ENCODE measurements at places on chromosomes 16 and 17.

DNA sequence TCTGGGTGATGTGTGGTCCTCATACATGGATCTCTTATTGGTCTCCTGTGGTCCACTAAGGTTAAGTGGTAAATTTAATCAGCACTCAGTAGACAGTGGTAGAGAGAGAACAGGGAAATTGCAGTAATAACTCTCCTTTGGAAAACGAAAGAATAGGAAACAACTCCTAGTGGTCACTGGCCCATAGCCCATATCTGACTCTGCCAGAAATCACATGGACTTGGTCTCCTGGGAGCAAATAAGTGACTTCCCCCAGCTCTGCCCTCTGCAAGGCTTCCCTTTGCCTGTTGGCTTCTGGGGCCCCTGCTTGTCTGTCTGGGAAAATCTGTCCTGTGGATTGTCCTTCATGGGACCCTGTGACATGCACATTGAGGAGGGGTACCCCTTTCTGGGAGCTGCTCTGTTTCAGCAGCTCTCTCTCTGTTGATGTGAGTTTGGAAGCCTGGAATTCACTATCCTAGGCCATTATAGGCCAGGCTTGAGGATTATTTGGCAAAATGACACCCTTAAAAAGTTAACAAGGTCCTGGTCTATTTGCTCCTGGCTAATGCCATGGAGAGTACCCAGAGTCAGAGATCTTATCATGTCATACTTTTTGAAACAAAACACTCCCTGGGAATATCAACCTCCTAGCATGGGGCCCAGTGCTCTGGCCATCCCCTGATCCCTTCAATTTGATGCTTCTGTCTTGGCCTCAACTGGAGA lies 58.0 kb upstream of the HNF1B start:
- no peak for DNase-seq

- no peak for DNase-seq
Observed at GRCh38 chr16:81220349-81220748, 18.1 kb upstream of the BCO1 start.

DNA sequence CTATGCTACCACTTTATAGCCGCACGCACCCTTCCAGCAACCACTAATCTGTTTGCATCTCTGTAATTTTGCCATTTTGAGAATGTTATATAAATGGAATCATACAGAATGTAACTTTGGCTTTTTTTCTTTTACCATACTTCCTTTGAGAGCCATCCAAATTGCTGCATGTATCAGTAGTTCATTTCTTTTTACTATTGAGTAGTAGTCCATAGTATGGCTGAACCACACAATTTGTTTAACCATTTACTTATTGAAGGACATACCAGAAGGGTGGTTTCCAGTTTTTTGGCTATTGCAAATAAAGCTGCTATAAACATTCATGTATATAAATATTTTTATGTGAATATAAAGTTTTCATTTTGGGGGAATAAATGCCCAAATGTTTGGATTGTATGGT lies 8.8 kb downstream of the TENT4B start:
- no peak for DNase-seq

DNA sequence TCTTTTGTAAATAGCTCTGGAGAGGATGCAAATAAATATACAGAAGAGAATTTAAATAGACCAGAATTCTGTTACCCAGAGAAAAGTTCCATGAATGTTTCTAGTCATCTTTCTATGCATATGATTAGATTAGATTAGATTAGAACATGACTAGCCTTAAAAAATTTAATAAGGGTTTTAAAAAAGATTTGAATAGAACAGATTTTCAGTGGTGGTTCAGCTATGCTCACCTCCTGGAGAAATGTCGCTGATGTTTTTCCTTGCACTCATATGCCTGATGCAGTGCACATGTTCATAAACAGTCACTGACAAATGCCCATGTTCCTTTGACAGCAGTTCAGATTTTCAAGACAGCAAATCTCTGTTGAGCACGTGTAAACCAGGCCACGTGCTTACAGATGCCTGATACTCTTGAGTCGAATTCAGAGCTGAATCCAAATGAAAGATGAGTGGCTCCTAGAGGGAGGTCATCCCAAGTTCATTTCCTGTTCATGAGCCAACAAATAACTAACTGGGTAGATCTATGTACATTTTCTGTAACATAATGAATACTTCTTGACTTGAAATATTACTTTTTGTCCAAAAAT lies 19.9 kb upstream of the RAB11FIP4 start:
- no peak for DNase-seq

- DNase-seq = no peak
Observed at GRCh38 chr16:89410794-89411309, 79.5 kb downstream of the ANKRD11 start.

- DNase-seq = no peak
Observed at GRCh38 chr17:73482894-73483293, 161.4 kb downstream of the SDK2 start.

GRCh38 chr16:88194397-88195268 lies 188.1 kb upstream of the ZNF469 start:
- no peak for DNase-seq

DNA sequence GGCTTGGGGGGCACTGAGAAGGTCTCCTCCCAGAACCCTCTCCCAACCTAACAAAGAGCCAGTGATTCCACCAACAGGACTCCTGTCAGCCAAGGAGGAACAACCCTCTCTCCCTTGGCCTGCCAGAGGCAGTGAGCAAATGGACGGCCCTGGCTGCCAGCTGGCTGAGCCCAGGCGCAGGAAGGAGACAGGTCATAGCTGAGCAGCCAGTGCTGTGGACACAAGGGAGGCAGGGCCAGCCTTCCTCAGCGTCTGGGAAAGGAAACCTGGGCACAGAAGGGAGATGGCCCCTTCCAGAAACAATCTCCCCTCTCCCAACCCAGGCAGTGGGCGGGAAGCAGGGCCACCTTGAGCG lies 2.1 kb downstream of the MPO start:
- DNase-seq = no peak

- no peak for DNase-seq
Observed at GRCh38 chr17:30957741-30958140, 13.1 kb upstream of the RNF135 start.

GRCh38 chr17:83103200-83103942 lies 24.0 kb downstream of the METRNL start:
- DNase-seq = no peak

GRCh38 chr17:66348584-66349165 lies 46.3 kb downstream of the PRKCA start:
- no peak for DNase-seq

DNA sequence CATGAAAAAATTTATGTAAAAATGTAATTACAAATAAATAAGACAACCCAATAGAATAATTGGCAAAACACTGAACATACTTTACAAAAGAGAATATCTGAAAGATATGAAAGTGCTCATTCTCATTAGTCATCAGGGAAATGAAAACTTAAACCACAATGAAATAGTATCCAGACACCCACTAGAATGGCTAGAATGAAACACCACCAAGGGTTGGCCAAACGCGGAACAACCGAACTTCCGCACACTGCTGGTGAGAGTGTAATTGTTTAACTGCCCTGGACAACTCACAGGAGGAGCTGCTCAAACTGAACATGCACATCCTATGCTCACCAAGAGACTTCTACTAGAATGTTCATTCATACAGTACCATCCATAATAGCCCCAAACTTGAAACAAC lies 5.8 kb upstream of the ZDHHC7 start:
- DNase-seq = no peak

GRCh38 chr17:74959826-74960515 lies 12.6 kb downstream of the HID1 start:
- no peak for DNase-seq

GRCh38 chr17:6135236-6135635 lies 65.1 kb downstream of the WSCD1 start:
- DNase-seq = no peak

DNA sequence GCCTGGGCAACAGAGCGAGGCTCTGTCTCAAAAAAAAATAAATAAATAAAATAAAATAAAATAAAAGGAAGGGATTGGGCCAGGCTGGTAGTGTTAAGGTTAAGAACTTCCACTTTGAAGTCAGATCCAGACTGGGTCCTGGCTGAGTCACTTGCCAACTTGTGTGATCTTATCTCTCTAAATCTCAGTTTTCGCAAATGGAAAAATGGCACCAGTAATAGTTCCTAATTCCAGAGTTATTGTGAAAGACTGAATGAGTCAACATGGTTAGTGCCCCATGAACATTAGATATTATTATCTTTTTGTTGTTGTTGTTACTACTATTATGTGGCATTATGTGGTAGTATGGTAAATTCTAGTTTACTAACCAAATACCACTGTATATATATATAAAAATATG lies 188.0 kb upstream of the AXIN2 start:
- DNase-seq = no peak

DNA sequence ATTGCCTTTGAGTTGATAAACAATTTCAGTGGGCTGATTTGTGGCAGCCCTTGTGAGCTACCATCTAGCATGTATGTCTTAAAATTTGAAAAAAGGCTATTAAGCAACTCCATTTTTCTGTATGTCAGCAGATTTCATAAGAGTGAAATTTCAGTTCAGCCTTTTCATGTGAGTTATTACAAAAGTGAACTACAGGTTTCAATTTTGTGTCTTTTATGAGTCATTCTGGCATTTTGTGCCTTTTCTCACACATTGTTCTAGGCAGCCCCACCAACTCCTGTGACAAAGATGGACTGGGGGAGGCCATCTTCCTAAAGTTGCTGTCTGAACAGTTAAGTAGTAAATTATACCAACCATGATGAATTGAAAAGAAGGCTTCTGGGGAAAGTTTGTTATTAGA lies 52.1 kb downstream of the USP10 start:
- DNase-seq = no peak

GRCh38 chr17:72733619-72734282 lies 358.7 kb downstream of the SLC39A11 start:
- no peak for DNase-seq

DNA sequence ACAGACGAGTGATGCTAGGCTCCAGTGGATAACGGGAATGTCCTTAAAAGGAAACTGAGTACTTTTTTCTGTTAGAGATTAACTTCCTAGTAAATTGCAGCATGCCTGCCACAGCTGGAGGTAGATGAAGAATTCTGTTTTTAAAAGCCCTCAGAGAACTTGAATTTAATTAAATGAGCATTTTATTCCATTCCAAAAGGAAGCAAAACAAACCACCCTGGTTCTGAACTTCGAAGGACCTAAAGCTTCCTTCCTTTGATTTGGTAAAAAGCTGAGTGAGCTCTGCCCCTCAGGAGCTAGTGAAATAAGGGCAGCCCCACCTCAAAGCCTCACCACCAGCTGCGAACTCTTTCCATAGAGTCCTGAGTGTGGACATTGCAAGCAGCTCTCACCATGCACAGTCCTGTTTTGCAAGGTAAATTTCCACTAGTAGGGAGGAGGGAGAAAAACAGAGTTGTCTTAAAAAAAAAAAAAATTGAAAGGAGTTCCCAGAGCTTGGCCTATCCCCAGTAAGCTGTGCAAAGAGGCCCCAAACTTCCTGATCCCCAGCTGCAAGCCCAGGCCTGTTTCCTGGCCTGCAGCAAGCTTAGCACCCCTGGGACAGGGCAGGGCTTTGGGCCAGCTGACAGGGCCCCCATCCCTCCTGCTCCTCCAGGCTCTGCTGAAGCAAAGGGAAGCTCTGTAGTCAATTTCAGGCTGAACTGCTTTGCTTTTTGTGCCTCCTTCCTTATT lies 11.2 kb downstream of the CHD9NB start:
- no peak for DNase-seq

DNA sequence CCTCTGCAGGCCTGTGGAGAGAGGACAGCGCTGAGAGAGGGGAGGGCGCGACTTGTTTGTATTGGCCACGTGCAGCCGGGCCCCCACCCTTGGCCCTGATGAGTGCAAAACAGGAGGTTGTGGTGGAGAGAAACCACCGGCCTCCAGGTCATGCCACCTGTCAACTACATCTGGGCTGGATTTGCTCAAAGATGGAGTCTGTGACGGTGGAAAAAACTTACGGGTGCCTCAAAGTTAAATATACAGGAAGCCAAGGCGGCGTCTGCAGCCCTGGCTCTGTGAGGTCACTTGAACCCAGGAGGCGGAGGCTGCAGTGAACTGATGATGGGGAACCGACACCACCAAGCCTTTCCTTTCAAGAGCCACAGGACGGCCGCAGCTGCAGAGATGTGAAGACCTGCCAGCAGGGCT lies 15.7 kb downstream of the C16orf74 start:
- DNase-seq = no peak
